ENCODE measurements at places on chromosomes 12 and 14.

DNA sequence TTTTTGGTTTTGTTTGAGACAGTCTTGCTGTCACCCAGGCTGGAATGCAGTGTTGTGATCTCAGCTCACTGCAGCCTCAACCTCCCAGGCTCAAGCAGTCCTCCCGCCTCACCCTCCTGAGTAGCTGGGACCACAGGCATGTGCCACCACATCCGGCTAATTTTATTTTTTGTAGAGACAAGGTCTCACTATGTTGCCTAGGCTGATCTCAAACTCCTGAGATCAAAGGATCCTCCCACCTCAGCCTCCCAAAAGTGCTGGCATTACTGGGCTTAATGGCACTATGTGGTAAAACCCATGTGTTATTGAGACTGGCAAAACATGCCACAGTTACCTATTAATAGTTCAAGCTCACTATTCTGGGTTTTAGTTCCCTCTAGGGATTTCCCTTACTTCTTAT is 51.2 kb upstream of the KCNH3 start:
- no peak for DNase-seq

DNA sequence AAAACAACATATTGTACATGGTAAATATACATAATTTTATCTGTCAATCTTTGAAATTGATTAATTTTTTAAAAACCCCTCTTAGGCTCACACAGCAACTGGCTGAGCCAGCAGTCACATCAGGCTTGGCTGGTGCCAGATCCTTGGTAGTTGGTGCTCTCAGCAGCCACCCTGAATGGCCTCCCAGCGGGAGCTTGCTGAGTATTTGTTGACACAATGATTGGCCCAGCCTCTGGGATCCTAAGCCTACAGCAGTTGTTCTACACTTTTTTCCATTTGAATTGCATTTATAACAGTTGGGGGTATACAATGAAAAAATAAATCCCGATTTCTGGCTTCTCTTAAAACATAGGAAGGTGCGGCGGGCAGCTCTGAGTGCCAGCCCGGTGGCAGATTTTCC is 11.1 kb downstream of the PRKAB1 start:
- DNase-seq, result no peak

- no peak for DNase-seq
Measured at GRCh38 chr14:26820572-26820971, 222.7 kb upstream of the NOVA1 start.

GRCh38 chr12:131364903-131365820 is 345.7 kb upstream of the SFSWAP start:
- DNase-seq, result peak; percentile 63

- DNase-seq, result no peak
Measured at GRCh38 chr14:97107760-97108159, 310.6 kb downstream of the VRK1 start.

GRCh38 chr14:78450669-78451318 is 280.6 kb downstream of the NRXN3 start:
- no peak for DNase-seq

GRCh38 chr12:19248929-19249602 is 119.5 kb downstream of the PLEKHA5 start:
- no peak for DNase-seq
